ENCODE measurements at places on chromosomes 6 and 20.

DNA sequence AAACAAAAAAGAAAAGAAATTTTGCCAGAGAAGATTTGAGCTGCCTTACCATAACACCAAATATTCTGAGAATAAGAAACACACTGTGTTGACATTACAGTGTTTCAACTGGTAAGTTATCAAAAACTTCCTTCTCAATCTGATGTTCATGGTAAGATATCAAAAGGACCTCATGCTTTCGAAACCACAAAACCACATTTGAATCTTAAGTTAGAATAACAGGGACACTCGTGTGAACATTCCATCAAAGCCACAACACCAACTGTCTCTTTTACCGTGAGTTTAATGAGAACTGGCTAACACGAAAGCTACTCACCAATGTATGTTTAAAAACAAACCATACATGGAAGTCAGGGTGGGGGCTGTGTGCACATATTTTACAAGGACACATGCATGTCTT is 73.0 kb upstream of the OPRM1 start:
- DNase-seq, result no peak

DNA sequence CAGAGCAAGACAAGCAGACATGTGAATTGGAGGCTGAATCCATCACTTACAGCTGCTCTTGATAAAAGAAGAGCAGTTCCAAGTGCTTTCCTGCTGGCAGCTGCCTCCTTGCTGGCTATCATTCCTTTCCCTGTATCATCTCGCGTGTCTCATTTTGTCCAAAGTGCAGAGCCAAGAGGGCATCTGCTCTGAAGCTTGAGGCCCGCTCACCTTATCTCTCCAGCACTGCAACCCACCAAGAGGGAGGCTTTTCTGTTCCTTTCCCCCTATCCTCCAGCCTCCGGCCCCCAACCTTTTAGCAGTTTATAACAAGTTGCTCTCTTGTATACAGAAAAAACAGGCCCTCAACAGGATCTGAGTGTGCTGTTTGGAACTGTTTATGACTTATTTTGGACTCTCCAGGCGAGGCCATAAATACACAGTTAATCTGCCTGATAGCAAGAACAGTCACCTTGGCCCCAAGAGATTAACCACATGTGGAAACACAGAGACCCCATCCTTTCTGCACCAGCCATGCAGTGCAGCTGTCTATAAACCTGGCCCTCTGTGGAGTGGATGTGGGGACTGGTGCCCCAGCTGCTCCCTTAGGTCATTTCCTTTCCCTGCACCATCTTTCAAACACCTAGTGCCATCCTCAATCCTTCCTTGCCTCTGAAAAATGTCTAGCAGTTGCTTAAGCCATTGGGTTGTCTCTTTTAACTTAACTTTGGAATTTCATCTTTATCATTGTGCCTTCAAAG is 172.5 kb upstream of the FERMT1 start:
- no peak for DNase-seq

DNA sequence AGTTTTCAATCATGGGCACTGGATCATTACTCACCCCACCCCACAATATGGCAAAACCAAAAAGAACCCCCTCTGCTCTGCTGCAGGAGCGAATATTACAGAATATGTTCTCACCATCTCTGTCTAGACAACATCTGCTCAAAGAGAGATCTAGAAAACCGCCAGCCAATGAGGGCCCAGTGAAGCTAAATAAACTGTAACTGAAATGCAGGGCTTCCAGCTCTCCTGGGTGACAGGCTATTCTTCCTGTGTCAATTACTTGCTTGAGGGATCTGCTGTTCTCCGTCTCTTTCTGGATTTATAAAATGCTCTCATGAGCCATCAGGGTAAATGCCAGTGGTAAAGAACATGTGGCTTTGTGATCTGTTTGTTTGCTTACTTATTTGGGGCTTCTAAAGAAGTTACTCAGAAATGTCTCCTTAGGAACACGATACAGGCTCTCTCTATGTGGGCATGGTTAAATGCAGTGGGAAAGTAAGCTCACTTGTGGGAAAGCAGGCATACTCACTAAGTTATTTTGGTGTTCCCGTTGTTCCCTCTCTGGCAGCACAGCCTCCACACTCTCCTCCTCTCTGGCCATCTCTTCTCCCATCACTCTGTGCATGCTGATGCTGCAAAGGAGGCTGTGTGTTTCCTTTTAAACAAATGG is 44.8 kb downstream of the TTI1 start:
- no peak for DNase-seq

DNA sequence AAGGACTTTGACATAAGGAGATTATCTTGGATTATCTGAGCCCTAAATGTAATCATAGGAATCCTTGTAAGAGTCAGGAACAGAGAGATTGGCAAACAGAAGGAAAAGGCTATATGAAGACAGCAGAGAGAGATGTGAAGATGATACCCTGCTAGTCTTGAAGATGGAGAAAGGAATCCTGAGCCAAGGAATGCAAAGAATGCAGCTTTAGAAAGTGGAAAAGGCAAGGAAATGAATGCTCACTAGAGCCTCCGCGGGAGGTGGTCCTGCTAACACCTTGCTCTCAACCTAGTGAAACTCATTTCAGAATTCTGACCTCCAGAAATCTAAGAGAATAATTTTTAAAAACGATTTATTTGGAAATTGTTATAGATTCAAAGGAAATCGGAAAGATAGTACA is 117.1 kb downstream of the TBXT start:
- DNase-seq, result no peak

DNA sequence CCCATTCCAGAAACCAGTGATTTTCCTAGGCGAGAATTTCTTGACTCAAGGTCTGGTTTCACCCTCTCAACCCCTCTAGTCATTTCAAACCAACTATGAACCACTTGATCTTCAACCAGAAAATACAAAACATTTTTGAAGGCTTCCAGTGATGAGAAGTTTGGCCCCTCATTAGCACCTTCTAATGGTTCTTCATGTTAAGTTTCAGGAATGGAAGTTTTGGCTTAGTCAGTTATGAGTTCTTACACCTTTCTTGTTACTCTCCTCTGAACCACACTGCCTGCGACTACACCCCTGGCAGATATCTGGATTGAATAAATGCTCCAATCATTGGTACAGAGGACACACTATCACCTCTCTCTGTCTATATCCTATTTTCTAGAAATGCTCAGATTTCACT is 67.2 kb downstream of the GJA10 start:
- no peak for DNase-seq

DNA sequence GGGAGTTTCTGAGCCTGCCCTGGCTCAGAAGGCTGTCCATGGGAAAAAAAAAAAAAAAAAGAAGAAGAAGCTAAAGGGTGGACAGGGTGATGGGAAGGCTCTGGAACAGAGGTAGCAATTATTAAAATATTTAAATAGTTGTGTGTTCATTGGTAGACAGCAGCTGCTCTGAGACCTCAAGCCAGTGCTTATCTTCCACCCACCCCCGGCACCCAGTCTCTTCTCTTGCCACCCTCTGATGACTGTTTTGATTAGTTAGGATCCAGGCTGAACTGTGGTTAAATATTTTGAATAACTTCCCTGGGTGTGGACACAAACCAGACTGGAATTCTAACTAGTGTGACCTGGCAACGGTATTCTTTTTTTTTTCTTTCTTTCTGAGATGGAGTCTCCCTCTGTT is 16.9 kb upstream of the SRSF3 start:
- no peak for DNase-seq

GRCh38 chr20:45341939-45342854 is 6.0 kb downstream of the SDC4 start:
- no peak for DNase-seq

GRCh38 chr6:13605634-13606033 is 9.5 kb upstream of the NOL7 start:
- no peak for DNase-seq

GRCh38 chr20:21105429-21106170 is 558 bp downstream of the LINC00237 start:
- no peak for DNase-seq

- DNase-seq, result no peak
Observed at GRCh38 chr20:21338291-21338690, 35.2 kb downstream of the XRN2 start.

DNA sequence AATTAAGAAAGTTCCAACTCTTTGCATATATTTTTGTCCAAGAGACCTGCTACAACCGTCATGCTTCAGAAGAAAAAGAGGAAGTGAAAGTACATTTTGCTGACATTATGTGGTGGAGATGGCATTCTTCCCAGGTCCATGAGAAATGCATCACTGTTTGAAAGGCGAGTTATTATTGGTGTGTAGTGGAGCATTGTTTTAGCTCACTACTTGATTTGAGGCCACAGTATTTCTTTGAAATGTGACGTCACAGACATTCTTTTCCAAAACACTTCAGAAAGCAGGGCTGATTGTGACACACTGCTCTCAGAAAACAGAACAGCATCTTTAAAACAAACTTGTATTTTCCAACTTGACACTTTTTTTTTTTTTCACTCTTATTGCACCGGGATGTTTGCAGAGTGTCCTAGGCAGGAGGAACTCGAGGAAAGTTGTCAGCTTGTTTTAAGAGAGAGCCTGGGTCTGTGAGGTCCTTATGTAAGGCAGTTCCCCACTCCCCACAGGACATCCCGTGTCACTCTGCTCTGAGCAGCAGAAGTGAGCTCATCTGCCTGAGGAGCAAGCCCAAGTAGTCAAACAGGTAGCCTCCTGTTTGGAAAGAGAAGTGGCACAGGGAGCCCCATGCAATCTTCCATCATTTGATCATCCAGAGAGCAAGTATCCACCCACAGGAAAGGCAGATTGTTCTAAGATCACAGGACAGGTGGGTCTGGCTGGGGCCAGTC is 1.1 kb downstream of the SPTLC3 start:
- DNase-seq, result no peak

DNA sequence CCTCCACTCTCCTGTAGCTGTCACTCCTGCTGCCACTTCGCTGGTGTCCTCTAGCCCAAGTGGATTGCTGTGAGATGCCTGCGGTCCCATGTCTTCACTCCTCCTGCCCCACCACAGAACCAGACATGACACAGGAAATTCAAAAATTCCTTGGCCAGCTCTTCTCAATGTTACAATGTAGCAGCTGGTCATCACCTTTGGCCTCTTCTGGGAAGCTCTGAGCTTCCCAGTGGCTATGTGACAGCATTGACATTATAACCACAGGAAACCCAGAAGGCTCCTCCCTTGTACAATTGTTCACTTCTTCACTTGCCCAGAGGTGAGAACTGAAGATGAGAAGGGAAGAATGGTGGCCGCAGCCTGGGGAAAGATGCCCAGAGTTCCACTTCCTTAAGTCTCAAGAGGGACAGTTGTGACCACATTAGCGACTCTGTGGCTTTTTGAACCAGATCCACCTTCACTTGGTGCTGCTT is 76.1 kb upstream of the NAA20 start:
- no peak for DNase-seq

GRCh38 chr20:49323622-49324238 is 45.9 kb upstream of the ZNFX1 start:
- no peak for DNase-seq

- DNase-seq, result no peak
Observed at GRCh38 chr6:257774-258173, 34.5 kb upstream of the DUSP22 start.

GRCh38 chr6:138240476-138241245 is 22.4 kb upstream of the PBOV1 start:
- no peak for DNase-seq

DNA sequence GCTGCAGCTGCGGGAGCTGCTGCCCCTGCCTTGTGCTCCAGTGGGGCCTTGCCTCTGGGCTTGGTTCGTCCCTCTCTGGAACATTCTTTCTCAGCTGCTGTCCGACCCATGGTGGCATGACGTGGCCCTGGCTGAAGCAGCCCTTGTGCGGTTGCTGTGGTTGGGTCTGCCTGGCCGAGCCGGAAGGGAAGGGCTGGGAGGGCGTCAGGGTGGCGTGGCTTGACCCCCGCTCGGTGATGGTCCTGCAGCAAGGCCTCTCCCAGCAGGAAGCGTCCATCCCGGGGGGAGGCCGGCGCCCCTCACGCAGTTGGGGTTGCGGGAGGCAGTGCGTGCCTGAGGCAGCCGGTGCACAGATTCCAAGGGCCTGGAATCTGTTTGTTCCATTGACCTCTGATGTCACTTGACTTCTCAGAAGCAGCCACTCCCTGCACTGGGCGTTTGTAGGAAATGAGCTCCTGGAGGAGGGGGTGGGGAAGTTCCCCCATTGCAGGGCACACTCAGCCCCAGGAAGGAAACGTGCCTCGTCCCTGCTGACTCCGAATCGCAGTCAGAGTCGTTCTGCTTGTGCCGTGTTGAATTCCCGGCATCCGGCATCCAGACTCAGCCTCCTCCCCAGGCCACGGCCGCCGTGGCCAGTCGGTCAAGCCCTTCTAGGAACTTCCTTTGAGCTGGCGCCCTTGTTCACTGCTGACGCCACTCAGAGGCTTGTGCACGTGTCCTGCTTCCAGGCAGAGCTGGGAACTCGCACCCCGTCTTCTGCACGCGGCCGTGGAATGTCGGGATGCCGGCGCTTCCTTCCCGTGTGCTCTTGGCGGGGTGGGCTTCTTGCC is 9.7 kb upstream of the TNFRSF6B start:
- DNase-seq, result no peak

DNA sequence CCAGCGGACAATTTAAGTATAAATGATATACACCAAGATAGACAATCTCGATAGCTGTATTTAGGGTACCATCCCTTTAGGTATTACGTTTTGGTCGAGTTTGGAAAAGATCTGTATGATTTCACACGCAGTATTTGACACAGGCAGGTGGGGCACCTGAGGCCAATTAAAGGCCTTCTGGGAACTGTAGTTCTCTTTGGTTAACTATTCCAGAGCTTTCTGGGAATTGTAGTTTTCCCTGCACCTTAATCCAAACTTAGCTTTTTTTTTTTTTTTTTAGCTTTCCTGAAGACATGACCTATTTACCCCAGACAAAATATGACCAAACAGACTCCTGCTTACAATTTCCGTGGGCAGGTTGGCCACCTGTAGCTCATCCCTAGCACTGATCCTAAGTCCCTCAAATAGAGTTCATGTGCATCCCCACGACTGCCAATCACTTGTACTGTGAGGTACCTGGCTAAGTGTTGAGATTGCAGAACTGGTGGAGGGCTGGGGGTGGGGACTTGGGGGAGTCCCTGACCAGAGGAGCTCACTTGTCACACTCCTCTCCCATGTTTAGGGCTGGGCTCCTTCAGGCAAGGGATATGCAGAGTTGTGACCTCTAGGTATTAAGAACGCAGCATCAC is 999 bp upstream of the EHMT2 start:
- no peak for DNase-seq

GRCh38 chr6:21666201-21666691 is 72.7 kb downstream of the SOX4 start:
- no peak for DNase-seq

Measured in activated T-helper 1 cell treated with anti-CD3 and anti-CD28 coated beads, Interleukin-2, amount 50 U/mL, for 16 hours (primary cell).